ENCODE measurements at places on chromosomes 3 and 15. TPM values are rescaled to one million over a fixed set of nuclear protein-coding genes. Genes with fewer than 3 reads are reported as not detected.
A peak's percentile ranks its signal among the peaks of the same experiment; 100 is the strongest.

GRCh38 chr3:186070996-186071395, 37.9 kb downstream of the ETV5 start:
- no peak for DNase-seq

DNA sequence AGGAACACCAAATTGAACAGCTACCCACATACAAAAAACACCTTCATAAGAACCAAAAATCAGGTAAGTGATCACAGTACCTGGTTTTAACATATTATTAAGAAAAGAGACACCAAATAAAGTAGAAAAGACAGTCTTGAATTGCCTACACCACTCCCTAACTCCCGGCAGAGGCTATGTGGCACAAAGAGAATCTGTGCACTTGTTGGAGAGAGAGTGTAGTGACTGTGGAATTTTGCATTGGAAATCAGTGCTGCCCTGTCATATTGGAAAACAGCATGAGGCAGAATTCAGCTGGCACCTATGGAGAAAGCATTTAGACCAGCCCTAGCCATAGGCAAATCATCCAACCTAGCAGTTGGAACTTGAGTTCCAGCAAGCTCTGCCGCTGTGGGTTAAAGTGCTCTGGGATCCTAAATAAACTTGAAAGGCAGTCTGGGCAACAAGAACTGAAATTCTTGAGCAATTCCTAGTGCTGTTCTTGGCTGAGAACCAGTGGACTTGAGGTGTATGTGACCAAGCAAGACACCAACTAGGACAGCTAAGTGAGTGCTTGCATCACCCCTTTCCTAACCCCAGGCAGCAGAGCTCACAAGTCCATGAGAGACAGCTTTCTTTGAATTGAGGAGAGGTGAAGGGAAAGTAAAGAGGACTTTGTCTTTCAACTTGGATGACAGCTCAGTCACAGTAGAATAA, 969.6 kb upstream of the ALCAM start:
- DNase-seq: peak; percentile 9

DNA sequence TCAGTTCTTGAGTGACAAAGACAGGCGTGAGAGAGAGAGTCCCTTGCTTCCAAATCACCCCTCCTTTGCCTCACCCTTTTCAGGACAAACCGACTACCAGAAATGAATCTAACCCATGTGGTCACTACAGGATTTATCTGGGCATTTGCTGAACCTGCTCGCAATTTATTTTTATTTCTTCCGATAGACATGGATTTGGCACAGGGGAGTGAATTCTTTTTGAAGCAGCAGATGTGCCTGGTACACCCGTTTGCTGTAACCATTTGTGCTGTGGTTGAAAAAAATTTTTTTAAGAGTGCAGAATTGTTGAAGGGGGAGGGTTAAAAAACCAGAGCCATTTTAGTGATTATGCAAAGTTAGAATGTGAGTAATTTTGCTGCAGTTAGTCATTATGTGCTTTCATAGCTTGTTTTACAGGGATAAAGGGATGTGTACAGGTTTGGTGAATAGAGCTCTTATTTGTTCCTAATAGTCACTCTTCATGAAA, 442.0 kb downstream of the LPP start:
- peak; percentile 79 for DNase-seq

GRCh38 chr3:150723946-150724345, 20.2 kb upstream of the ERICH6 start:
- no peak for DNase-seq

GRCh38 chr15:83919978-83920510, 266.1 kb downstream of the ADAMTSL3 start:
- no peak for DNase-seq

ALS2CL gene
- polyA plus RNA-seq: 2.0 TPM

DNA sequence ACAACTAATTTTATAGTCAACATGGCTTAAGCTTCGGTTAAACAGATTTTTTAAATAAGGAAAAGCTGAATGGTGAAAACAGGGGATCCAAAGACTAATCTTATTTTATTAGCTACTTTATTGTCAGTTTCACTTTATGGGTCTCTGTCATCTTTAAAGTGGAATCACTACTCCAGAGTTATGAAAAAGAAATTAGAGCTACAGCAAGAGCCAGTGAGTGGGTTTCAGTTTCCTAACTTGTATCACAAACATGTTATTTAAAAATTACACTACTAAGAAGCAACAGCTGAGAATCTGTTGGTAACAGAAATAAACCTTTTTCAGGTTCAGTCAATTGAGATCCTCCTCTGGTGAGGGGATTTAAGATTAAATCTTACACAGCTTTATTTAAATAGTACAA, 10.0 kb downstream of the PHC3 start:
- no peak for DNase-seq

MYEF2 gene
- polyA plus RNA-seq: 1.8 TPM

DNA sequence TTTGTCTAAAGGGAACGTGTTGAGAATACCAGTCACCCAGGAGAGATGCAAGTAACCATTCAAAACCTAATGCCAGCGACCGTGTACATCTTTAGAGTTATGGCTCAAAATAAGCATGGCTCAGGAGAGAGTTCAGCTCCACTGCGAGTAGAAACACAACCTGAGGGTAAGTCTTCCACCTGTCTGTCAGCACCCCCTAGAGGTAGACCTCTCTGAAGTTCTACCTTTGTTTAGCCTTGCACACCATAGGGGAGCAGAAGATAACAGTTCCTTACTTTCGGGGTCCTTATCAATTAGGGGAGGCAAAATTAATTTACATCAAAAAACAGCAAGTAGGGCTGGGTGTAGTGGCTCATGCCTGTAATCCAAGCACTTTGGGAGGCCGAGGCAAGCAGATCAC, 124.4 kb downstream of the HCN4 start:
- DNase-seq: no peak

TGM5 gene
- polyA plus RNA-seq: not detected

- no peak for DNase-seq
Observed at GRCh38 chr15:68328964-68329363, 51.4 kb downstream of the FEM1B start.

- DNase-seq: no peak
Observed at GRCh38 chr3:165796701-165797100, 40.5 kb downstream of the BCHE start.

WHAMM gene
- 3.6 TPM for polyA plus RNA-seq

GRCh38 chr3:45236964-45237363, 10.9 kb upstream of the TMEM158 start:
- no peak for DNase-seq

LOXL1 gene
- 396 TPM for polyA plus RNA-seq

DNA sequence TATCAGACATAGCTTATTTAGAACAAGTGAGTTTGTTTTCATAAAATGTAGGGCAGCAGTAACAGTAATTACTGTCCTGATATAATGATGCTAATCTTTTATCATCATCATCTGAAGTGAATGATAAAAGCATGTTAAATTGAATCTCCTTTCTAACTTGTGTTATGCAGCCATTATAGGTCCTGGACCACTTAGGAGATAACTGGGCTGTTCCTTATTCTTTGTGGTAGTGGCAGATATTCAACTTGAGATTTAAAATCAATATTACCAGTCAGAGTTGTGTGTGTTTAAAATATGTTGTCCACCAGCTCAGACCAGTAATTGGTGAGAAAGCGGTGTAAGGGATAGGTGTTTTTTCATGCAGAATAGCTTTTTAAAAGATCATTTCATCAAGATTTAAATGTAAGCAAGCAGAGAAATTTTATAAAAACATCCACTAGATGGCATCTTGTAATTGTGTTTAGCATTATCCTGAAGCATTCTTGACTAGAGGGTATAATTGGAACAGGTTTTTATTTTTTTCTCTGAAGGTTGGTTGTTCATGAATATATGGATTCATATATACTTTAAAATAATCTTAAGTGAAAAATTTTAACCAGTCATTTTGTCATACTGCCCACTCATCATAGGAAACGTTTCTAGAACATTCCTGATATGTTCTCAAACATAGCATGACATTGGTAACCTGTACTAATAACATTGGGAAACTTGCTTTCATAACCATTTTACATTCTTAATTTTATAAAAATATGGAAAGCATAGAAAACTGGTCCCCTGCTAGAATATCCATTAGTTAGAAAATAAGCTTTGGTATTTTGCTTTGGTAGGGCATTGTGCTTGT, 153.9 kb downstream of the BBX start:
- peak; percentile 60 for DNase-seq
